Common myeloid progenitor, CD34-positive (primary cell): ENCODE measurements at places on chromosomes 2 and 18.

DNA sequence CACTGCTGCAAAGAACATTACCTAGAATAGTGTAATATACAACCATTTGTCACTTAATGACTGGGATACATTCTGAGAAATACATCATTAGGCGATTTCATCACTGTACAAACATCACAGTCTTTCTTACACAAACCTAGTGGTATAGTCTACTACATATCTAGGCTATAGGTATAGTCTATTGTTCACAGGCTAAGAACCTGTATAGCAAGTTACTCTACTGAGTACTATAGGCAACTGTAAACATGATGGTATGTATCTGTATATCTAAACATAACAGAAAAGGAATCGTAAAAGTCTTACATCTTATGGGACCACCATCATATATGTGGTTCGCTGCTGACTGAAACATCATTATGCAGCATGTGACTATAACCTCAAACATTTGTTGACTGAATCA lies 21.4 kb downstream of the SP3 start:
- DNase-seq: no peak

DNA sequence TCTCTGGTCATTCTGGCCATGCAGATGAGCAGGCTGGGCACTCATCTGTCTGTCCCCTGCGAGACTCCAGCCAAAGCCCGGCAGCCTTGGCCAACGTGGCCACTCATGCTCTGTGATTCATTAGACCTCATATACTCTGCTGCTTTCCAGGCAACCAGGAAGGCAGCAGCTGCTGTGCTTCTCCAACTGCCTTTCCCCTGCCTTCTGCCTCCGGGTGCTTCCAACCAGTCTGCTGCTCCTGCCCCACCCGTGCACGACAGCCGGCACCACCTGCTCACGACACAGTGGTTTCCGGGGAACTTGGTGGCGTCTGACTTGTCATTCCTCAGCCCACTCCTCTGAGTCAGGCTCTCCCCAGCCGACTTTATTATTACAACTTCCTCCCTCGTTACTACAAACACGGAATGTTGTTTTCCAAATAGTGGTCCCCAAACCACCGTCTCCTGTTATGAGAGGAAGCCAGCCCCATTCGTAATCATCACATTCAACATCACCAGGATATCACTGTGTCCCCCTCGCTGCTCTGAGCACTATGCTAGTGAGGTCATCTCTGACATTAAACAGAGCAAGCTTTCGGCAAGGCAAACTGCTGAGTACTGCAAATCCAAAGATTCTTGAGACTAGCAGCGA lies 392.4 kb downstream of the ALK start:
- DNase-seq: peak; percentile 95

DNA sequence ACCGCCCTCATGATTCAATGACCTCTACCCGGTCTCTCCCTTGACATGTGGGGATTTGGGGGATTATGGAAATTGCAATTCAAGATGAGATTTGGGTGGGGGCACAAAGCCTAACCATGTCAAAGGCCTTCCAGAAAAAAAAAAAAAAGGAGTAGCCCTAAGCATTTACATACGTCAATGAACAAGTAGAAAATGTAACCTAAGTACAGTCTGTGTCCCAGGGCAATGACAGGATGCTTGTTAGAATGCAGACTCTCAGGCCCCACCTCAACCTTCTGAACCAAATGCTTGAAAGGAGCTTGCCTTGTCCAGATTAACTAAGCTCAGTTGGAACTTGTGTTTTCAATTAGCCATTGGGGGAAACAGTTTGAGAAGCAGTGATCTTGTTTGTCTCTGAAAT lies 802.1 kb downstream of the CPS1 start:
- DNase-seq: no peak

DNA sequence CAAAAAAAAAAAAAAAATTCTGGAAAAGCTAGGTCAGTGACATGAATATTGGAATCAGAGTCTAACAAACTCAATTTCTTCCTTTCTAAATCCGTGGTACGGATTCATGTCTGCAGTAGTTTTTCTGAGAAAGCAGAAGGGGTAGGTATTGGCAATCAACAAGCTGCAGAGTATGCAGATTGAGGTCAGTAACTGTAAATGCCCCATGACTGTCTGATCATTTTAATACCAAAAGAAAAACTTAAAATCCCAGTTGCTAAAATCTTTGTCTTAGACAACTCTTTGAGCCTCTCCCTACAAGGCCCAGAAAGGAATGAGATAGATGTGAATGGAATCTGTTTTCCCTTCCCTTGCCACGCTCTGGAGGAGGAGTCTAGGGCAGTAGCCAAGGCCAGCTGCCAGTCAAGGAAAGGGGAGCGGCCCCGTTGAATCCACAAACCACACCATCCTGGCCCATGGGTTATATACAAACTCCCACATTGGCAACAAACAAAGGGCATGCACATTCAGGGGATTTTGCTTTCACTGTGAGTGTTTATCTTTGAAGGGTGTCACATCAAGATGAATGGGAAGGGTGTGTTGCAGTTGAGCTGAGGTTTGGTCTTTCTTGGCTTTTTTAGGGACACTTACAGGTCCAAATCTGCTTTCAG lies 6.1 kb upstream of the CASP8 start:
- no peak for DNase-seq

DNA sequence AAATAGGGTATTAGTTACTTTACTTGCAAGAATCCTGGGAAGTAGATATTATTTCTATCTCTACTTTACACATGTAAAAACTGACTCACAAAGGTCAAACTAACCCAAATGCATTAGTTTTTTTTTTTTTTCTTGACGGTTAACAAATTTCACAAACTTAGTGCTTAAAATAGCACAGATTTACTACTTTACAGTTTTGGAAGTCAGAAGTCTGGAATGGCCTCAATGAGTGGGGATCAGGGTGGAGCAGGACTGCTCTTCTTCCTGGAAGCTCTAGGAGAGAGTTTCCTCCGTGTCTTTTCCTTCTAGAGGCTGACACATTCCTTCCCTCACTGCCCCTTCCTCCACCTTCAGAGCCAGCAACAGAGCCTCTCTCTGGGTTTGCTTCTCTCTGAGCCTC lies 117.2 kb downstream of the COL6A3 start:
- DNase-seq: no peak

GRCh38 chr2:20558391-20559150 lies 92.3 kb downstream of the HS1BP3 start:
- no peak for DNase-seq

DNA sequence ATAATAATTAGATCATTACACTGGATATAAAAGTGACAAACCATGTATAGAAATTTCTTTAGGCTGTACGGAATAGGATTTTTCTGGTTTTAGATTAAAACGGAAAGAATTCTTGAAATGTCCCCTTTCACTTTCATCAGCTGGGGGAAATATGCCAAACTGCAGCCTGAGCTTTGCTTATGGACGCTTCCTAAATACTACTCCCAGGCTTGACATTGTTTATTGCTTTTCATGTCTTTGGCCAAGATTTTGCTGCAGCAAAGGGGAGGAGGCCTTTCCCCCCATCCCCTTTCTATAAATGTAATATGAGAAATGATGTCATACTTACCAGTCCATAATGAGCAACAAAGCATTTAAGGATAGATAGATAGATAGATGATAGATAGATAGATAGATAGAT lies 158.4 kb downstream of the MAP2 start:
- no peak for DNase-seq

DNA sequence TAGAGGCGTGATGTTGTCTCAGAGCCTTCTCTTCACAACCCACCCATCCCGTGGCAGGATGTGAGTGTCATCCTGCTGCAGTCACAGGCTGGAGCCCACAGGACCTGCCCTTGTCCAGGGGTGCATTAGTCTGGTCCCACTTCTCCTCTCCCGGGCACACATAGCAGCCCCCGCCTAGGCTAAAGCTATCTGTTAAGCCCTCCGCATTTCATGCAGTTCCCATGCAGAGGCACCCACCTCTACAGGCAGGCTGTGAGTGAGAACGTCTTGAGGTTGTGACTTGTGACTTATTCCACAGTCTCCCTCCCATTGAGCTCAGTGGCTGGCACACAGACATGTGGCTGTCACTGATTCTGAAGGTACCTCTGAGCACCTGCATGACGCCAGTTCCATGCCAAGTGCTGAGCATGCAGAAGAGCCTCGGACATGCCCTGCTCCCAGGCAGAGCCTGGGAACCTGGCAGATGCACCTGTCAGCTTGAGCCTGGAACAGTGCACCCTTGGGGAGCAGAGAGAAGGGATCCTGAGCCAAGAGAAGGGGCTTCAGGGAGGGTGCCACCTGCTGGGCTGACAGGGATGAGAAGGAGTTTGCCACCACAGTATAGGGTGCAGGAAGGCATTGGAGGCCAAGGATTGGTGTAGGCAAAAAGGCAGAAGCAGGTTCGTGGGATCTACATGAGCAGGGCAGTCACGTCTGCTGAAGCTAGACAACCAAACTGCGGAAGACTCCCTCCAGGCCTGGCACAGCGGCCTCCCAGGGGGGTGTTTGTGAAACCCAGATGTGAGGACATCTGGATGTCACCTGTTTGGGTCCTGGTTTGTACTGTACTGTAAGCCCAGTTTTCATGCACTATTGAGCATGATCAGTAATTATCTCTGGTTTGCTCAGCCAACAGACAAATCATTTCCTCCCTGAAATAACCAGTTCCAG lies 213.6 kb downstream of the GLI2 start:
- DNase-seq: peak; percentile 42

GRCh38 chr2:34401186-34401585 lies 802.1 kb upstream of the FAM98A start:
- no peak for DNase-seq

DNA sequence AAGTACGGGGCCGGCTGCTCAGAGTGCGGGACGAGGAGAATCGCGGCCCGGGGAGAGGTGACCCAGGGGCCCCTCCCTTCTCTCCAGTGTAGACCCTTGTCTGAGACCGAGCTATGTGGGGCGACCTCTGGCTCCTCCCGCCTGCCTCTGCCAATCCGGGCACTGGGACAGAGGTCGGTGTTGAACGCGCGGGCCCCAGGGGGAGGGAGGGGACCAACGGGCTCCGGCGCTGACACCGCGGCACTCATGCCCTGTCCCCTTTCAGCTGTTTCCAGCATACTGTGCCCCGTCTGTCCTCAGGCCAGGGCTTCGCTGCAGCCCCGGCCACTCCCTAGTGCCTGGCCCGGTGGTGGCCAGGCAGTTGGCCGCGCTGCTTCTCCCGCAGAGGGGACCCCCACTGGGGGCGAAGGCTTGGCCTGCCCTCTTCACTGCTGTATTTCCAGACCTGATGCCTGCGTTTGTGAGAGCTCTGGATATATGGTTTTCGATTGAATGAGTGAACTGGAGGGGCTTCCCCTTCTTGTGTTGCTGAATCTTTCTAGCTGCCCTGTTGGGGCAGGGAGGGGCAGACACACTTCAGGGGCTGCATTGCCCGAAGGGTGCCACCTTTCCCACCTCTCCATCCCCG lies 809 bp downstream of the DBI start:
- DNase-seq: peak; percentile 49

DNA sequence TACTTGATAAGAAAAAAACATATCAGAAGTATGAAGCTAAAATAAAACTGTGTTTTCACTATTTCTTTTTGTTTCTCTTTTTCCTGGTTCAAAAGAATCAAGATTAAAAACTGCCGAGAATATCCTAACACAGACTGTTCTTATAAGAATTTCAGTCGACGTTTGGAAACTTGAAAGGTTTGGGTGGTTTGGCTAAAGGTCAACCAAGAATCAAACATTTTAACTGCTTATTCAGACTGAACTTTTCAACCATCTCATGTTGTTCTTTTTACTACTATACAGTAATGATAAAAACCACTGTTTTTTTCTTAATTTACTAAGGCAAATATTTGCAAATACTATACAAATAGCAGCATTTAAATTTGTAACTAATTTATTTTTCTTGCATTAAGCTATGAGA lies 308.5 kb upstream of the TFPI start:
- no peak for DNase-seq

- no peak for DNase-seq
Measured at GRCh38 chr2:43175876-43176275, 50.5 kb downstream of the ZFP36L2 start.

GRCh38 chr2:70851704-70852103 lies 16.1 kb upstream of the CD207 start:
- peak; percentile 80 for DNase-seq

DNA sequence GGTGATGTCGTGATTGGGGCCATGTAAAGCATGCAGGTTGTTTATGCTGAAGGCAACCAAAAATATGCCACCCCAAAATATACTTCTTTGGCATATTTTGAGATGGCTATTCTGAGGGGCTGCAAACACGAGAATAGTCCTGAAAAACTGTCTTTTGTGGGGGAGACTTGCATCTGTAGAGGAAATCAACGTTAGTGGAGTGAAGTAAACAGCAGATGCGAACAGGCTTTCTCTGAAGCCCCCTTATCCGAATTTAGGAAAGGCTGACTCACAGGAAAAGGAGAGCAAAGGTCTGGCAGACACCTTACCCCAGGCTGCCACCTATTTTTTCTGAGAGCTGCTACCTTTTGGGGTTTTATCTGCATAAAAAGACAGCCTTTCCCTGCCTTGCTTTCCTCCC lies 44.6 kb upstream of the MSH6 start:
- no peak for DNase-seq
